RWPE1 (cell line): ENCODE measurements at places on chromosomes 7 and 10.
A peak's percentile ranks its signal among the peaks of the same experiment; 100 is the strongest.

- DNase-seq: no peak
These were observed 9.7 kb downstream of the CFAP46 start for GRCh38 chr10:132932461-132933307.

DNA sequence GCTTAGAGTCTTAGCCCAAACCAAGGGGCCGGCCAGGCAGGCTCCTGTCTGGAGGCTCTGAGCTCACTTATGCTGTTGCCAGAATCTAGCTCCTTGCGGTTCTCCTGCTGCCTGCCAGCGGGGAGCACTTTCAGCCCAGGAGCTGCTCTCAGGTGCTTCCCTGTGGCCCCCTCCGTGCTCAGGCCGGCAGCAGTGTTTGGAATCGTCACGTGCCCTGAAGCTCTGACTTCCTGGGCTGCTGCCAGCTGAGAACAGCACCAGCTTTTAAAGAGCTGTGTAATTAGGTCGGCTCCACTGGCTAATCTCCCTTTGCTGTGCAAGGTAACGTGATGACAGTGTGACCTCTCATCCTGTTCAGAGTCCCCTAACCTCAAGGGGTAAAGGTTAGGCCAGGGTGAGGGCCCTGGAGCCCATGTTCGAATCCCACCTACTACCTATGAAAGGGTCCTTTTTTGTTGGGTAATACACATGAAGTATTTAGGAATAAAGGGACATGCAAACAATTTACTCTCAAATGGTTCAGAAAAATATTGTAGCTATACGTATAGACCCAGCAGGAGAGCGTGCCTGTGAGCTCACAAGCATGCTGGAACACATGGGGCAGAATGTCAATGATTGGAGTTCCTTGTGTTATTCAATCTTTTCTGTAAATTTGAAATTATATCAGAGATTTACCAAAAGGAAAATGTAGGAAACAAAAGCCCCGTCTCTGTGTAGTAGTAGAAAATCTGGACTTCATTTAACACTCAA, 16.6 kb downstream of the ZNF862 start:
- peak; percentile 21 for DNase-seq

DNA sequence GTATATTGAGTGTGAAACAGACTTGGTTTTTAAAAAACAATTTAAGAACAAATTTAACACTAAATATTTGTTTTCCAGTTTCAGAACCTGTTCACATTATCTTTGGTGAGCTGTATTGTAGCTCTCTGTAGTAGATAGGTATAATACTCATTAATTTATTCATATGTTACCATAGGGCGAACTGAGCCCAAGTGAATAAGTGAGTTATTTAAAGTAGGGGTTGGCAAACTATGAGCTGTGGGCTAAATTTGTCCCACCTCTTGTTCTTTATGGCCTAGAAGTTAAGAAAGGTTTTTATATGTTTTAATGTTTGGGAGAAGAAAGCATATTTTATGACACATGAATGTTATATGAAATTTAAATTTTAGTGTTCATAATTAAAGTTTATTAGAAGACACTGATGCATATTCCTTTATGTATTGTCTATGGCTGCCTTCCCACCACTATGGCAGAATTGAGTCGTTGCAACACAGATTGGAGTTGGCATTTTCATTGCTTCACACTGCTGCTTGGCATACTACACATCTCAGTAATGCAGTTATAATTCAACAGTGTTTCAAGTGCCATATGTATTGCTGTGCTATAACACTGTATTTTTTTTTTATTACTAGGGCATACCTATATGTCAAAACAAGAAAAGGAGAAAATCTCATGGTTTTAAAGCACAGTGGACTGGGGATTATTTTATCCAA, 146.5 kb downstream of the ADK start:
- DNase-seq: no peak

DNA sequence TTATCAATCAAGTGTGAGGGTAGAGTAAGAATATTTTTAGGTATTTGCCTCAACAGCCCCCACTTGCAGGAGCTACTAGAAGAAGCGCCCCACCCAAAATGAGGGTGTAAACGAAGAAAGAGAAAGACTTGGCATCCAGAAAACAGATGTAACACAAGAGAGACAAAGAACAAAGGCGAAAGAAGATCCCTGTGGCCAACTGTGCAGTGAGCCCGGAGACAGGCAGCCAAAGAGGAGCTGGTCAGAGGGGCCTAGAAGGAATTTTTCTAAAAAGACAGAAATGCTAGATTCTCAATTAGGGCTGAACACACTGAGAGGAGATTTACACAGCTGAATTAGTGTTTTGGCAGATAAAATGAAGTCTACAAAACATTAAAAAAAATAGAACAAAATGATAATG, 29.6 kb upstream of the EIF5AL1 start:
- DNase-seq: no peak

- no peak for DNase-seq
These were observed 366.6 kb upstream of the PFKP start for GRCh38 chr10:2700626-2701305.

DNA sequence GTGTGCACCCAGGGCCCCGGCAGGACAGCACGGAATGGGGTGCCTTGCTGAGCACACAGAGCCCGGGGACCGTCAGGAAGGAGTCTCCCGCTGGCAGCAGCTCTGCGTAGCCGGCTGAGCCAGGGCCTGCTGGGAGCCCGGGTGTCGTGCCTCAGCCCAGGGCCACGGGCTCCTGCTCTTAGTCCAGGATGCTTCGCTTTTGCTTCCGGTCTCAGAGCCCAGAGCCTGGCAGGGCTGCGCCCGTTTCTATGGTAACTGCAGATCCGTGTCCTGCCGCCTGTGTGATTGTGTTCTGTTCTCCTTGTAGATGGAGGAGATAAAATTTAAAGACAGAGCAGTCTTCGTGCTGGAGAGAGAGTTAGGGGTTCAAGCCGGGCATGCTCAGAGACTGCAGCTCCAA, 53.7 kb upstream of the DPYSL4 start:
- no peak for DNase-seq

DNA sequence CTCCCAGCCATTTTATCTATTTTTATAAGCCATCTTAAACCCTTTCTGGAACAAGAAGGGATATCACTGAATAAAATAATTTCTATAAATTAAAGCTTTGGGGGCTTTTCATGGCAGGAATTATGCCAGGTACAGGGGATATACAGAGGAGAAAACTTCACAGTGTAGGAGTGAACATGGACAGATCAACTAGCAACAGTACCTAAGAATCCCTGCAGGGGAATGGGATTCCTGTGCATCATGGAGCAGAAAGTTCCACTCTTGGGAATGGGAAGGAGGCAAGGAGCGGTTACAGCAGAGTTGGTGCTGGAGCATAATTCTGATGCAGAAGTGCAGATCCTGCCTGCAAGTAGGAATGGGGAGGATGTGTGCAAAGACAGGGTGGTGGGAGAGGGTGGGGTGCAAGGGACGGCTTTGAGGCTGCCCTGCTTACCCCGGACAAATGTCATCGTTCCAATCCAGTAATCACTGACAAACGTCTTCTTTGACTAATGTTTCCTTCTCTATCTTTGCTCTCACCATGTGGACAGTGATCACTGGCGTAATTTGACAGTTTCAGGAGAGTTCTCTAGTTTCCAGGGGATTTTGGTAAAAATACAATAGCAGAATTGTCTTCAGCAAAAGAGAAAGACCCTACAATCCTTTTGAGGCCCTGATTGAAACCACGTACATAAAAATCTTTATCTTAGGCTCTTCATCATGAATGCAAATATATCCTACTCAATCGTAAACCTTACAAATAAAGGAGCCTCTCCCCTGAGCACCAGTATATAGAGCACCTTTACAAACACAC, 196.7 kb downstream of the HECW1 start:
- no peak for DNase-seq

DNA sequence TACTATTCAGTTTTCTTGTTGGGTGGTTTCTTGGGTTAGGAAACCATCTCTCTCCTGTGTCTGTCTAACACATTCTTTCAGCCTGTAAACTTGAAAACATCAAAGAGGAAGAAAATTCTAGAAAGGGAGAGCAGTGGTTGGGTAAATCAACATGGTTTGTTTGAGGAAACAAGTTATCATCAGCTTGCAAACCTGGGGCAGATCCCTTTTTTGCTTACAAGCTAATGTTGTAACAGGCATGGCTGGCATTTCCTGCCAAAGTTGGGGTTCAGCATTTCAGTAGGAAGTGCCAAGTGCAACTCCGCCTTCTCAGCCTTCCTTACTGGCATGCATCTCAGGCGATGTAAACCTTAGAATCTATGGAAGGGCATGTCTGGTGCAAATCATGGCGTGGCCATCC, 112.6 kb downstream of the EEPD1 start:
- no peak for DNase-seq

DNA sequence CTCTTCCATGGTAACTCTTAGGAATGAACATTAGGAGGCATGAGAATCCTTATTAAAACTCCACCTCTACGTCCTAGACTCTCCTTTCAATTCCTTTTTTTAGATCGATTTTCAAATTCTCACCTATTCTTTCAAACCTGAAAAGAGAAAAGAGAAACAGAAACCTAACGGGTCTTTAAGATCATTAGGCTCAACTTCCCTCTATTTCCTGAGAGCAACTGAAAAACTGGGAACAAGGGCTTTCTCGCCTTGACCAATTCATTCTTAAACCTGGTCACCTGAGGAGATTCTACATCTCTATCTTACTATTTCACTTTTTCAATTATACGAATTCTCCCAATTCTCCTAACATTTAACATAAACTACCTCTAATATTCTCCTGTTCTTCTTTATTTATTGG, 2.8 kb downstream of the TFEC start:
- no peak for DNase-seq

DNA sequence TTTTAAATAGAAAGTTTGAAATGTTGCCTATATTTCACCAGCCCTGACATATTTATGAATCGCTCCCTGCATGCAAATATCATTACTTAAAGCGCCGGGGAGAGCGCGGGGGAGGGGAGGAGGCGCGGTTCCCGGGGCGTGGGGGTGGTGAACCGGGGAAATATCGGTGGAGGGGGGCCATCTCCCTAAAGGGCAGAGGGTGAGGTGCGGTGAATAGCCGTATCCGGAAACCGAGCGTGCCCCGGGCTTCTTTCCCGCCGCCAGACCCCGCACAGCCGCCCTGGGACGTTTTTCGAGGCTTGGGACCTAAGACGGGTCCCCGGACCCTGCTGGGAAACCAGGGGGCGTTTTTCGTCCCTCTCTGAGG, 6.9 kb upstream of the ZNF503 start:
- DNase-seq: no peak

- DNase-seq: peak; percentile 64
These were observed 84.0 kb downstream of the GATA3 start for GRCh38 chr10:8138471-8138870.

- DNase-seq: no peak
These were observed 8.8 kb downstream of the TRIM8 start for GRCh38 chr10:102653060-102653459.

- DNase-seq: no peak
These were observed 152.1 kb upstream of the KMT2E start for GRCh38 chr7:104861729-104862390.

DNA sequence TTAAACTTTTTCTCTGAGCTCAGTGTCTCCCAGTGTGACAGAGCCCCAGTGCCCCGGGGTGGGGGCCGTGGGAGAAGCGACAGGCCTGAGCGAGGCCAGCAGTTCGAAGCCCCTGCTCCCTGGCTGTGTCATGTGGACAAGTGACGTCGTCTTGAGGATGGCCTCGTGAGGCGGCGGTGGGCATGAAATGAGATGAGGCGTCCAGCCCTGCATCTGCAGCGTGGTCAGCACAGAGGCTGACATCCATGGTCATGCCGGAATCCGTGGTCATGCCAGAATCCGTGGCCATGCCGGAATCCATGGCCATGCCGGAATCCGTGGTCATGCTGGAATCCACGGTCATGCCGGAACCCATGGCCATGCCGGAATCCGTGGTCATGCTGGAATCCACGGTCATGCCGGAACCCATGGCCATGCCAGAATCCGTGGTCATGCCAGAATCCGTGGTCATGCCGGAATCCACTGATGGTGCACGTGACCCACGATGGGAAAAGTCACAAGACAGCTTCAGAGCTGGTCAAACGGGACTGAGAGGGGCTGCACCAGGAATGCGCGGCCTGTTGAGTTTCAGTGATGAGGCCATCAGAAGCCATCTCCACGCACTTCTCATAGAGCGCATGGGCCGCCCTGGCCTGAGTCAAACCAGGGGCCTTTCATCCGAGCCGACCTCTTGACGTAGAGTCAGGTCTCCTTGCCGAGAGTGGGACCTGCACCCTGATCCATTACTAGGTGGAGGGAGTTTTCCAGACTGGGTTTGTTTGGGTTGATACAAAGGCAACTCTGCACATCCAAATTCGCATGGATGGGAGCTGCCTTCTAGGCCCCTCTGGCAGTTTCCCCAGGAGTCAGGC, 342.5 kb downstream of the PTPRN2 start:
- no peak for DNase-seq

DNA sequence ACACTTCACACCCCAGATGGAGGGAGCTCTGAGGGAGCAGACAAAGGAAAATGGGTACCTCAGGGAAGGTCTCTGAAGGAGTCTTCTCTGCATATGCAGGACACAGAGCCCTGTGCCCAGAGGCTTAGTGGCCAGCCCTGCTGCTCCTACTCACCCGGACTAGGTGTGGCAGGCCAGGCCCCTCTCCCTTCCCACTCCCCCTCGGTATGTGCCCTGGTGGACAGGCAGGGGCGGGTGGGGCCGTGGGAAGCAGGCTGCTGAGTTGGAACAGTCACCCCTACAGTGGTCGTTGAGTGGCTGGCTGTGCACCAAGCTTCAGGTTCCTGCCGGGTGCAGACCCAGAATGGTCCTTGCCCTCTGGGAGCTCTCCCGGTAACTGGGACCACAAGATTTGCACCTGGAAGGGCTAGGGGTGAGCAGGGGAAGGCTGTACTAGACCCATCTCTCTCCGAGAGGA, 68.6 kb downstream of the ZMIZ1 start:
- DNase-seq: no peak

- DNase-seq: no peak
These were observed 2.5 kb upstream of the PTPRN2 start for GRCh38 chr7:158590181-158590530.

GRCh38 chr7:50304911-50305582, 531 bp downstream of the IKZF1 start:
- DNase-seq: no peak

DNA sequence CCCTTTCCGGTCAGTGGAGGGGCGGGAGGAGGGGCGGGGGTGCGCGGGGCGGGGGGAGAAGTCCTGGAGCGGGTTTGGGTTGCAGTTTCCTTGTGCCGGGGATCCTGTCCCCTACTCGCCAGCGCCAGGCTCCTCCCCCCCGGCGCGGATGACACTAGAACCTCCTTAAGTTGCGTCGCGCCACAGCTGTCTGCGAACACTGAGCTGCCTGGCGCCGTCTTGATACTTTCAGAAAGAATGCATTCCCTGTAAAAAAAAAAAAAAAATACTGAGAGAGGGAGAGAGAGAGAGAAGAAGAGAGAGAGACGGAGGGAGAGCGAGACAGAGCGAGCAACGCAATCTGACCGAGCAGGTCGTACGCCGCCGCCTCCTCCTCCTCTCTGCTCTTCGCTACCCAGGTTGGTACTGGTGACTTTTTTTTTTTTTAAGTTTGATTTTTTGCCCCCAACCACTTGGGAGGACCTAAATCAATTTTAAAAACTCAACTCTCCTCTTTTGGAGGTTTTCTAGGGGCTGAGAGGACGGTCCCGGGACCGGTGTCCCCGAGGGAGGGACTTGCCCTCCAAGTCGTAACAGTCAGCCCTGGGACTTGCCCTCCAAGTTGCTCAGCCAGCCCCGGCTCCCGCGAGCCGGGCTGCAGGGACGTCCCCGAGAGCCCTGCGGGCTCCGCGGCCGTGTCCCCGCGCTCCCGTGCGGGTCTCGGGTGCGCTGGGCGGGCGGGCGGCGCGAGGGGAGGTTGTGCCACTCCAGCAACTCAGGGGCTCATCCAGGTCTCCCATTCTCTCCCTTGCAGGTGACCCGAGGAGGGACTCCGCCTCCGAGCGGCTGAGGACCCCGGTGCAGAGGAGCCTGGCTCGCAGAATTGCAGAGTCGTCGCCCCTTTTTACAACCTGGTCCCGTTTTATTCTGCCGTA, at the start of gene GATA3:
TSS of gene GATA3 (plus strand) at position 195 of the 914 bp plus-strand sequence. CDS start 968 bp downstream, outside the sequence.
- DNase-seq: peak; percentile 55

- no peak for DNase-seq
These were observed 322.8 kb downstream of the POM121L12 start for GRCh38 chr7:53358269-53358668.
